NCI-H1417 treated with DMSO at 0.1 percent for 48 hours (cell line): ENCODE measurements at places on chromosomes 7 and 10.

GRCh38 chr10:3251172-3251571 lies 78.6 kb upstream of the PITRM1 start:
- no peak for DNase-seq

DNA sequence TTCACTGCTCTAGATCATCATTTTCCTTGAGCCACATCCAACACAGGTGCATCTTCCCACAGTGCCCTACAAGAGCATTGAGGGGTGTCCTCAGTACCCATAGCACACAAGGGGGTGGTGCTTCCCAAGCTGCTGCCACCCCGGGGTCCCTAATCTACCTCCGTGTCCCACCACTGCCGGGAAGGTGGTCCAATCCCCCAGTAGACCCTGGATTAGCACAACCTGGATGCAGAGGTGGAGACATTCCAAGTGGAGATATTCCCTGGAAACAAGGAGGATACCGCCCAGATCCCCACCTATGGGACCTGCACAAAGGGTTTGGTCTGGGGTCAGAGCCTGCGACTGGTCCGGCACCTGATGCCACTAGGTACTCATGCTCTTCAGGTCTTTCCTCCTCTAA lies 284.8 kb upstream of the PPP2R2D start:
- no peak for DNase-seq

- DNase-seq: no peak
Measured at GRCh38 chr10:132443983-132444876, 47.2 kb downstream of the PWWP2B start.

DNA sequence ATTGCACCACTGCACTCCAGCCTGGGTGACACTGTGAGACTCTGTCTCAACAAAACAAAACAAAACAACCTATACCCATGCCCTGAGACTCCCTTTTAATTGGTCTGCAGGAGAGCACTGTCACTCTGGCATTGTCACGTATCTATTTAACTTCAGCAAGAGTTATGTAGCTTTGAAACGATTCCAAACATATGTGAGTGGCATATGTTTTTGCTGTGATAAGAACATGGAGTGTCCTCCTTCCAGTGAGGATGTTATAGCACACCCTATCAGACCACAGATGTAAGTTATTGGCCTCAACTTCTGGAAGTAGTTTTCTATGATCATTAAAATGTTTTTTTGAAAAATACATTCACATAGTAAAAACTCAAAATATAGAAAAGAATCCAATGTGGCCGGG lies 15.5 kb upstream of the DNAJC12 start:
- no peak for DNase-seq

GRCh38 chr7:51262796-51263531 lies 53.6 kb downstream of the COBL start:
- no peak for DNase-seq

GRCh38 chr10:69801094-69801433 lies 642 bp upstream of the COL13A1 start:
- no peak for DNase-seq

GRCh38 chr10:60446851-60447250 lies 57.2 kb upstream of the ANK3 start:
- no peak for DNase-seq

- DNase-seq: no peak
Measured at GRCh38 chr10:110008518-110009339, 945 bp downstream of the ADD3 start.

GRCh38 chr7:101626758-101627157 lies 2.3 kb downstream of the MYL10 start:
- no peak for DNase-seq

DNA sequence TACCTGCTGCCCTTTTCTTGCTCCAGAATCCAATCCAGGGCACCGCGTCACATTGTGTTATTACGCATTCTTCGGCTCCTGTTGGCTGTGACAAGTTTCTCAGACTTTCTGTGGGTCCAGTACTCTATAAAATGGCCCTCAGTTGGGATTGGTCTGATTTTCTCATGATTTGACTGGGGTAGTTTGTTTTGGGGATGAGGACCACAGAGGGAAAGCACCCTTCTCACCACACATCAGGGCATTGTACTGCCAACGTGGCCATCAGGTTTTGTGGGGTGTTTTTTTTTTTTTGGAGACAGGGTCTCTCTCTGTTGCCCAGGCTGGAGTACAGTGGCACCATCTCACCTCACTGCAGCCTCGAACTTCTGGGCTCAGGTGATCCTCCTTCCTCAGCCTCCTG lies 17.0 kb upstream of the ORAI2 start:
- no peak for DNase-seq

DNA sequence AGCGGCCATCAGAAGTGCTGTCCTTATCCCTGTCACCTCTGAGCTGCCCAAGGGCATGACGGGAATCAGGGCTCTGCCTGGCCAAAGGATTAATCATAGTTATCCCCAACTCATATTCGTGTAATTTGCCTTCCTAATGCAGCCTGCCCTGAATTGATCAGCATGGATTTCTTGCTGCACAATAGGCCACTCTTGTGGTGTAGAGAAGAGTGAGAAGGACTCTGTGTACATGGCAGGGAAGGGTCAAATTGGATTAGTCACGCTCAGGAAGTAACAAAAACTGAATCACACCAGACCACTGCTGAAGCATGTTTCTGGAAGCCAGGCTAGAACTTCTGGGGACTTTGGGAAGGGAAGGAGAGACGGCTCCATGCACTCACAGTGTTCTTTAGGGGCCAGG lies 227.0 kb downstream of the BUB3 start:
- DNase-seq: no peak

- no peak for DNase-seq
Measured at GRCh38 chr7:73470208-73470607, 36.6 kb downstream of the FZD9 start.

DNA sequence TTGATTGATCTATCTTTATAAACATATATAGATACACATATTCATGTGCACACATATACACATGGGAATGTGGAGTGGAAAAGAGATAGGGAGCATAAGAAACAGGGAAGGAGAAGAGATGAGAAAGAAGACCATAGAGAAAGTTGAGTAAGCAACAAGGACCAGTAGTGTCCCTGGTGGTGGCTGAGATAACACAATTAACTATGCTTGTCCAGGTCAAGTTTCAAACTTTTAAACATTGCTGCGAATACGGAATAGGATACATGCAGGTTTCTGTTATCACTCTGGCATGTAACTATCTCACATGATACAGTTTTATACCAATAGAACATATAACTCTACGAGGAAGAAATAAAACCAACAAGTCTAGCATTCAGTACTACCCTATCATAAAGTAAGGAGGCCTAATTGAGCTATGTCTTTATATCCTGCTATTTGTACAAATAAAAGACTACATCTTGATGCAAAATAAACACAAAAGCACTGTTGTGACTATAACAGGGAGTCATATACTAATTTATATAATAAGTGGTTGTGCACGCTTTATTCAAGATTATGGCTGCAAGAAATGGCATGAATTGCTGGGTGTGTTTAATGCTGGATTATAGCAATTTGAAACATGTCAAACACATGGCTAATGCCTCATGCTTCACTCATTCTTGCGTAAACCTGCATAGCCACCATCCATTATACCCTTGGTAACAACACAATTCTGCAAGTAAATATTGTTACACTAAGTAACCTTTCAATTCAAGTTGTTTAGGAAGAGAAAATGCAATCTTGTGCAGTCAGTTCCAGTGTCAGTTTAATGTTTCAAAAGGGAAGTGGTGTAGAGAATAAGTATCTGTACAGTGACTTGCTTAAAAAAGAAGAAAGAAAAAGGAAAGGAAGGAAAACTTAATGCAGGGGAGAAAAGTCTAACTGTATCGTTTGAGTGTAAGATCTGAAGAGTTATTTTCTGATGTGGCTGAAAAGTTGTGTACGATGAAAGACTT lies 8.2 kb downstream of the FOXP2 start:
- DNase-seq: peak; percentile 66

DNA sequence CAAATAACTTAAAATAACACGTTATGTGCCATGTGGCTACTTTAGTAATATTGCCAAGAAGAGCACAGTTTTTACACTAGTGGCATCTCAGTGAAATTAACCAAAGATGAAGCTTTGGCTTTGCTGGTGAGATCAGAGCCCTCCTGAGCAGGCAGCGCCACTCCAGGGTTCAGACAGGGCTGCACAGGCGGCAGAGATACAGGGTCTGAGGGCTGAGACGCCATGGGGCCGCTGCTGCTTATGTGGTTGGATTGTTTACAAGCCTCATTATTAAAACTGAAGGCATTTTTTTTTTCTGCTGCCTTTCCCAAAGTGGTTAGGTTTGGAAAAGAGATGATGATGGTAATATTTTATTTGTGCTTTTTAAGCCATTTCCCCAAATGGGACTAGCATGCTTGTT lies 68.8 kb upstream of the DNAJB6 start:
- DNase-seq: no peak

GRCh38 chr10:84844461-84844860 lies 516.1 kb downstream of the CCSER2 start:
- no peak for DNase-seq

DNA sequence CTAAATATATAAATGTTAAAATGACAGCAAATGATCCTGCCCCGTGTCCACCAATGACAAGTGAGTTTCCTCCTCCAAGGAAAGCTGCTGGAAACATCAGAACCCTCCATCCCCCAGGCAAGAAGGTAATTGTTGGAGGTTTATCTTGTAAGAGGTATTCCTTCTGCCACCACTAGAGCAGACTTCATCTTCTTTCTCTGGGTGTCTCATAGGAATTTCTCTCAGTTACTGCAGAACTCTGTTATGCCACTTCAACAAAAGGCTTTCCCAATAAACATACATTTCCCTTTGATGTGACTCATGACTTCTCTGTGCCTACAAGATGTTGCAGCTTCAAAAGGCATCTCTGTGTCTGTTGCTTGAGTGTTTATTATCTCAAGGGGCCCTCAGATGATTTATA lies 279.1 kb downstream of the BMPER start:
- no peak for DNase-seq

DNA sequence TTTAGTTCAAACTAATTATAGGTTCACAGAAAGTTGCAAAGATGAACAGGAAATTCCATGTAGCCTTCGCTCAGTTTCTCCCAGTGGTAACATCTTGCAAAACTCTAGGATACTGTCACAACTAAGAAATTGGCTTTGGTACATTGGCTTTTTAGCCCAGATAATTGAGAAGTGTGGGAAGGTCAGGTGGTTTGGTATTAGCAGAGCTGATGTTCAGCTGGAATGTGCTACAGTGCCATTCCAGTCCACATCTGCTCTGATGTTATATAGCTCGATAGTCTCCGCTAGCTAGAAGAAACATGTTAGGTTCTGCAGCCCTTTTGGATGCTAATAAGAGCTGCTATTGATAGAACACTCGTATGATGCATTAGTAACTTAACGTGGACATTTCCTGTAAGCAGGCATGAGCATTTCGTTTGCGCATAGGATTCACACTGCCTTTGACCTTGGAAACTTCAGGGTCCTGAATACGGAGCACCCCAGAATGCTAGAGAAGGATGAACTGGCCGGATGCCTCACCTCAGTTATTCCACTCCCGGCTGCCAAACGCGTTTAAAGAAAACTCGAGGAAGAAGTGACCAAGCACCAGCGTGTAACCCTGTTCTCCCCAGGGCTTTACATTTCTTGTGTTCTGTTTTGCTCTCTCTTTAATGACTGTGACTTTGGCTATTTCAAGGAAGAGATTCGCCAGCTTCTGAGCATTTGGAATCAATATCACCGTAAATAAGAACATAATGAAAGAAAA lies 271.4 kb downstream of the GALNT17 start:
- no peak for DNase-seq

GRCh38 chr10:15609246-15609645 lies 110.5 kb downstream of the ITGA8 start:
- no peak for DNase-seq

- DNase-seq: no peak
Measured at GRCh38 chr7:64874562-64875250, 28.4 kb upstream of the ZNF273 start.
